ENCODE measurements at places on chromosomes 12 and 14. TPM values are rescaled to one million over a fixed set of nuclear protein-coding genes. Genes with fewer than 3 reads are reported as not detected.

SLC16A7 gene
- 43.7 TPM for total RNA-seq

CERS5 gene
- 67.9 TPM for total RNA-seq

EPYC gene
- total RNA-seq, result not detected

MYO1H gene
- total RNA-seq, result not detected

COL2A1 gene
- 0.32 TPM for total RNA-seq

GPRC5A gene
- not detected for total RNA-seq

FOXG1 gene
- total RNA-seq, result not detected

C12orf60 gene
- 1.5 TPM for total RNA-seq

CCDC92 gene
- 17.6 TPM for total RNA-seq

PIWIL1 gene
- 0.27 TPM for total RNA-seq

SLIRP gene
- 72.8 TPM for total RNA-seq

CAPZA3 gene
- not detected for total RNA-seq

TMEM30B gene
- 0.25 TPM for total RNA-seq

PTHLH gene
- total RNA-seq, result not detected

NKX2-1 gene
- total RNA-seq, result not detected

ANKRD9 gene
- total RNA-seq, result 7.6 TPM

SSTR1 gene
- not detected for total RNA-seq

AJUBA gene
- 0.91 TPM for total RNA-seq

BDKRB2 gene
- not detected for total RNA-seq

CYP46A1 gene
- 0.07 TPM for total RNA-seq

KITLG gene
- 0.16 TPM for total RNA-seq

LTB4R gene
- total RNA-seq, result 23.4 TPM

EGLN3 gene
- 51.0 TPM for total RNA-seq

ATG101 gene
- total RNA-seq, result 34.9 TPM

CBLN3 gene
- total RNA-seq, result 5.5 TPM

MIP gene
- total RNA-seq, result not detected

BBOF1 gene
- total RNA-seq, result 0.75 TPM

ASB2 gene
- 58.1 TPM for total RNA-seq

AVPR1A gene
- not detected for total RNA-seq

ETFBKMT gene
- total RNA-seq, result 1.0 TPM

ARF6 gene
- 144 TPM for total RNA-seq

MAPKAPK5 gene
- 48.0 TPM for total RNA-seq

P2RX2 gene
- not detected for total RNA-seq

GDF3 gene
- total RNA-seq, result not detected

CMKLR1 gene
- not detected for total RNA-seq

GPR137C gene
- 0.34 TPM for total RNA-seq

TAS2R8 gene
- total RNA-seq, result not detected

FOXA1 gene
- total RNA-seq, result not detected

FIGNL2 gene
- total RNA-seq, result 0.25 TPM

NOXRED1 gene
- total RNA-seq, result 0.30 TPM

RIMBP2 gene
- total RNA-seq, result not detected

TUBA1C gene
- 250 TPM for total RNA-seq

ZFHX2 gene
- 0.98 TPM for total RNA-seq

Data from T-helper 2 cell treated with Interferon-gamma antibody and Interleukin-4, amounts not matched to agents 100 ng/mL and 5 ng/mL, for 36 hours (primary cell).